T-helper 2 cell treated with Interferon-gamma antibody and Interleukin-4, amounts not matched to agents 5 μg/mL and 100 μg/mL, for 36 hours (primary cell): ENCODE measurements at places on chromosomes 7 and 10.

DNA sequence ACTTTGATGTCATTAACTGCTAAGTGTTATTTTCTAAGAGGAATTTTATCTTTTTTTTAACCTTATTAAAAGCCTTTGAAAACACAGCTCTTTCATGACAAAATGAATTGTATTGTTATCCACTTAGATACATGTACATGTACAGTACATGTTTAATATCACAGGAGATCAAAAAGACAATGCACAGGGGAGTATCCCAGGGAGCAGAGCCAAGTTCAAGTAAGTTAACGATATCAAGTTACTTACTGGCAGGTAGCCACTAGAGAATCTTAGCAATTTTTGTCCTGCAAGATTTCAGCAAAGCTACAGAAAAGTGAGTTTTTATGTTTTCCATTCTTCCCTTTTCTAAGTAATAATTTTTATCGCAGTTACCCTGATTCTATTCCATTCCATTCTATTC, 33.9 kb upstream of the ARL4A start:
- no peak for DNase-seq

- DNase-seq, result no peak
These were observed 8.0 kb downstream of the GRIFIN start for GRCh38 chr7:2468227-2468626.

GRCh38 chr7:134902058-134902457, 84.2 kb upstream of the AGBL3 start:
- no peak for DNase-seq

- DNase-seq, result no peak
These were observed 50.2 kb downstream of the PTPN12 start for GRCh38 chr7:77587272-77587671.

- no peak for DNase-seq
These were observed 66.2 kb downstream of the FAM241B start for GRCh38 chr10:69696073-69696731.

GRCh38 chr7:94650147-94651051, 5.5 kb downstream of the SGCE start:
- no peak for DNase-seq
